ENCODE measurements at places on chromosomes 3 and 15.

- no peak for DNase-seq
Measured at GRCh38 chr15:70465812-70466211, 297.5 kb downstream of the UACA start.

DNA sequence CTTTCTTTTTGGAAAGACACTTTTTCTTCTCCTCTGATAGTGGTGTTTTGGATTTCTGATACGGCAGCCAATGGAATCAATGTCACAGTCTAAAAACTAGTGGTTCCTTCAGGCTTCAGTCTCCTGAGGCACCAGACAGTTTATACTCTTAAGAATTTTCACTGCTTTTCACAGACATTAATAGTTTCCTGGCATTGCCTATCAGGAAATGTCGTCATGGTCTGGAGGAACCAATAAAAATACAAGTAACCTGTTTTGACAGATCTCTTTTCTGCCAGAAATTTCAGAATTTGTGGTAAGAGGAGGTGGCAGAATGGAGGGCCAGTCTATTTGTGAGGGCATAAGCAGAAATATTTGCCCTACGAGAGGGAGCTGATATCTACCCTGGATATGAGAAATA, 44.8 kb downstream of the FILIP1L start:
- no peak for DNase-seq

GRCh38 chr3:186067360-186068242, 41.3 kb downstream of the ETV5 start:
- no peak for DNase-seq

- no peak for DNase-seq
Measured at GRCh38 chr3:44363591-44363990, 25.0 kb downstream of the TCAIM start.

GRCh38 chr3:15860014-15860934, 62.5 kb upstream of the ANKRD28 start:
- DNase-seq, result peak; percentile 37

- no peak for DNase-seq
Measured at GRCh38 chr15:100245487-100245820, 96.3 kb downstream of the ADAMTS17 start.
